LoVo (cell line): ENCODE measurements at places on chromosomes 2 and 18.

GRCh38 chr2:19490846-19491435, 132.5 kb upstream of the OSR1 start:
- no peak for DNase-seq

DNA sequence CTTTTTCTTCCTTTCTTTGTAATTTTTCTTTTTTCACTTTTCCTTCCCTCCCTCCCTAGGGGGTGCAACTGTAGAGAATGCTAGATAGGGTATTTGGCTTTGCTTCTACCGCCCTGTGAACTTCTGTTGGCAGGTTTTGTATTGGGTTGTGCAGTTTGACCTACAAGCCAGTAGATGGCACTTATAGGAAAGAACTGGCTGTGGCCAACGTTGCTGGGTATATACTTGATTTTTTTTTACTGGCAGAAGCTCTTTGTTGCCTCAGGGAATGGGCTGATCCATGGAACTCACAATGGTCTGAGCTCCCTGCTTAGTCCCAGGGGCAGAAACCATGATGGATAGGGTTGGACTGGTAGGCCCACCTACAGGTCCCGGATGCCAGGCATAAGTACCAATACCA, 1019.5 kb upstream of the LRRTM1 start:
- DNase-seq, result no peak

DNA sequence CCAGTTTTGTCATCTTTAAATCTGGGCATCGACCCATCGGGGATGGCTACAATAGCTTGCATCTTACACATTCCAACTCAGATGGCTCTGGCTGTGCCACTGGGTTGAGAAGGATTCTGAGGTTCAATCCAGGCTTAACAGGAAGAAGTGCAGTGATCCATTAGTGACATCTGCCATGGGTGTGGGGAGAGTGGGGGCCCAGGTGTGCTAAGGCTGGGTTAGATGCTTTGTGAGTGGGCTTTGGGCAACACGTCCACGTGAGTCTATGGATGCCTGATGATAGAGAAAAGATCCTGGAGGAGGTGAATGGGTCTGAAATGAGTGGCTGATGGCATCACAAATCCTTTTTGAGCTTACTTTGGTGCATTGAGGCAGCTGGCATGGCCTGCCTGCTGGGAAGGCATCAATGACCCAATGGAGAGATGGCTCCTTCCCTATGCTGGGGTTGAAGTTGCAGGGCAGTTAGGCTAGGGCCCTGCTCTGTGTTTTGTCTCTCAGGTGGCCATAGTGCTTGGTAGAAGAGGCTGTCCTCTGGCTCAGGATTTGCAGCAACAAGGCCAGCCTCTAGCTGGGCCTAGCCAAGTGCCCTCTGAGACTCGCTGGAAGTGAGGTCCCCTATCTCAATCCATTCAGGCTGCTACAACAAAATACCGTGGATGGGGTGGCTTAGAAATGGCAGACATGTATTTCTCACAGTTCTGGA, 56.7 kb downstream of the HS1BP3 start:
- DNase-seq, result no peak

DNA sequence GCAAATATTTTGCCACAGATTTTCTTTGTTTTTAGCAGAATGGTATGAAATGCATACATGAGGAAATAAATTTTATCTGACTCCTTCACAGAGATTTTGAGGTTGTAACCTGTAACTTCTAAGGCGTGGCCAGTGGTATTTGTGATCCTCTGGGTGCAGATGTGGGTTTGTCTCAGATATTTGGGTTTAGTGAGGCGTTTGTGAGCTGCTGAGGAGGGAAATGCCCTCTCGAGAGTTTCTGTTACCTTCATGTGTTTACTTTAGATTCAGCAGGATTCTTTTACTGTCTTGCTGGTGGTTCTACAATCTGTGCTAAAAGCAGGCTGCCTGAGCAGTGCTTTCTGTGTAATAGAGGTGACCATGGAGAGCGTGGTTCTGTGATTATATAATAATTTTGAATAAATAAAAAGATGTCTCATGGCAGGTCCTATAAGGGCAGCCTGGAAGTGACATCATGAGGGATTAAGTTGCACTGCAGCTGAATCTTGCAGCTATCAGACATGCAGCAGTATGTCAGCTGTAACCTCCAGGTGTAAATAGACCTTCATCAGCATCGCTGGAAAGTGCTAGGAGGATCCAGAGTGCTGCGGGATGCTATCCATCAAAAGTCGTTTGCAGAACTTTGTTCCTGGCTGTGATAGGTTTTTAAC, 34.1 kb downstream of the TANC1 start:
- DNase-seq, result no peak

DNA sequence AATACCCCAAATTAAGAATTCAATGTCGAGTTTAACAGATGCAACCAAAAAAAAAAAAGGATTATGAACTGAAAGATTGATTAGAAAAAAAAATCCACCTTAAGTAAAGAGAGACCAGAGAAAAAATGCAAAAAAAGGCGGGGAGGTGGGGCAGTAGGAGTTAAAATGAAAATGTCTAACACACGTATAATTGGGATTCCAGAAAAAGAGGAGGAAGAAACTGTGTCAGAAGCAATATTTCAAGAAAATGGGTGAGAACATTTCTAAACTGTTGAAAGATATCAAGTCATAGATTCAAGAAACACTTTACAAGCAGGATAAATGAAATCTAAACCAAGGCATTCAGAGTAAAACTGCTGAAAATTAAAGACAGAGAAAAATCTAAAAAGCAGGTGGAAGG, 226.9 kb downstream of the KLHL29 start:
- no peak for DNase-seq

DNA sequence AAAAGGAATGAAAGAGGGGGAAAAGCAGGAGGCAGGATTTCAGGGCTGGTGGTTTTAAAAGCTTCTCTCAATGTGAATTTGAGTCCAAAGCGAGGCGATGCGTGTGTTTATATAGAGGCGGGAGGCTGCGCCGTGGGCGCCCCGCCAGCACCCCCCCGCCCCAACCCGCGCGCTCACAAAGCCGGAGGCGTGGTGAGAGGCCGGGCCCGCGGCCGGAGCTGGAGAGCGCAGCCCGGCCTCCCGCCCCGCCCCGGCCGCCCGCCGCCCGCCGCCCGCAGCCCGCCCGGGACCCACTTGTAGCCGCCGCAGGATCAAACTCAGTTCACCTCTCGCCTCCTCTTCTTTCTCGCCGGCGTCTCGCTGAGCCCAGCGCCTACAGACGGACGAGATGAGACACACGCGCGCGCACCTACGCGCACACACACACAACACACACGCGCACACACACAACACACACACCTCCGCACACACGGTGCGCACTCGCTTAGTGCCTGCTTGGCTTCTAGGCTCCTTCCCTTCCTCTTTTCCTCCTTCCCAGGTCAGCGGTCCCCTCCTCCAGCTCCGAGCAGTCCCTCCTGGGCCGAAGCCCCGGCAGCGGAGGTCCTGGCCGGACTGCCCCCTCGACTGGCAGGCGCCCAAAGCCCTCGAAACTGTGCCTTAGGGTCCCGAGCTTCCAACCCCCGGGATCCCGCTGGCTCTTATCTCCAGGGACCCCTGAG, 1.3 kb upstream of the CYP26B1 start:
- peak; percentile 46 for DNase-seq

DNA sequence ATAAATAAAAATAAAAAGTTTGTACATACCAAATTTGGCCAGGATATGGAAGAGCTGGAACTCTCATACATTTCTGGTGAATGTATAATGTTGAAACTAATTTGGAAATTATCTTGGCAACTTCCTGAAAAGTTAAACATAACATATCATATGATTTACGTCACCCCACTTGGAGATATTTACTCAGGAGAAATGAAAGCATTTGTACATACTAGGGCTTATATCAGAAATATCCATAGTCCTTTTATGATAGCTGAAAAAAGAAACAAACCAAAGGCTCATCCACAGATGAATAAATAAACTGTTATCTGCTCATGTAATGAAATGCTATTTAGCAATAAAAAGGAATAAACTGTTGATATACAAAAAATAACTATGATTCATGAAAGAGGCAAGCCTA, 318.2 kb upstream of the NRXN1 start:
- DNase-seq, result no peak
